ENCODE measurements at places on chromosomes 3 and 15. TPM values are rescaled to one million over a fixed set of nuclear protein-coding genes. Genes with fewer than 3 reads are reported as not detected.

The FOXB1 gene
- 0.76 TPM for total RNA-seq

The APOD gene
- total RNA-seq: 0.33 TPM

The GPR62 gene
- not detected for total RNA-seq

The CGNL1 gene
- total RNA-seq: 5.5 TPM

The RBMS3 gene
- 8.1 TPM for total RNA-seq

The SCN10A gene
- not detected for total RNA-seq

The ARID3B gene
- total RNA-seq: 16.0 TPM

The ACOX2 gene
- 0.26 TPM for total RNA-seq

The XYLB gene
- 2.8 TPM for total RNA-seq
